ENCODE measurements at places on chromosomes 7 and 10. TPM values are rescaled to one million over a fixed set of nuclear protein-coding genes. Genes with fewer than 3 reads are reported as not detected.

GRCh38 chr10:92747600-92747999, 57.8 kb downstream of the HHEX start:
- no peak for DNase-seq

- DNase-seq: no peak
These were observed 57.2 kb downstream of the ARHGAP12 start for GRCh38 chr10:31871266-31872065.

DNA sequence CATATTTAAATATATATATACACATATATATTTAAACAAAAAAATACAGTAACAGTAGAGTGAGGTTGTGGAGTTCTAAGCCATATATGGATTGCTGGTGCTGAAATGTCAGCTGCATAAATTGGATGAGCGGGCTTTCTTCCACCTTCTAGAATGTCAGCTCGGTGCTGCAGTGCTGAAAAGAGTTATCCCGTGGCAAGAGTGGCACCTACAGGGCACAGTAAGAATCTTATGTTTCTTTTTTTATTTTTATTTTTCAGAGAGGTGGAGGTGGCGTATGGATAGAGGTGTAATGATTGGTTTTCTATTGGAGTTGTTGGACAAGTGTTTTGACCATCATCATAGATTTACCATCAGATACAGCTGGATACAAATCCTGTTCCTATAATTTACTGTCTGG, 86.2 kb upstream of the DYNC1I1 start:
- DNase-seq: no peak

SORBS1 gene
- 36.3 TPM for total RNA-seq

LBX1 gene
- not detected for total RNA-seq
